GM12865 (cell line): ENCODE measurements at places on chromosomes 11 and 22.
A peak's percentile ranks its signal among the peaks of the same experiment; 100 is the strongest.

DNA sequence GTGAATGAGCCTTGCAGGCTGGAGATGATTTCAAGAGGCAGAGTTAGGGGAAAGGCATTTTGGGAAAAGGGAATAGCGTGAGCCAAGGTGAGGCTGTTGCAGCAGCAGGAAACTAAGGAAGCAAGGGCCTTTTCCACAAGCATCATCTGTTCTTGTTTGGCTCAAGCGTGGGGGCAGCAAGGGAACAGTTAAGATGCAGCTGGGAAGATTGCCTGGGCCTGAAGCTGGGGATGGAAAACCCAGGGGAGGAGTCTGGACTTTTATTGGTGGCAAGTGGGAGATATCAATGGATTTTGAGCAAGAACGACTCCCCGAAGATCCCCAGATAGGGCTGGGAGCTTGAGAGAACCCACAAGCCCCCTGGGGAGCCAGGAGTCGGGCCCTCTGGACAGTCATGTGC is 27.3 kb upstream of the PICK1 start:
- DNase-seq = no peak

GRCh38 chr11:110093407-110094297 is 460 bp downstream of the ZC3H12C start:
- DNase-seq = peak; percentile 62

GRCh38 chr11:33897761-33898375 is 6.0 kb upstream of the LMO2 start:
- DNase-seq = no peak

DNA sequence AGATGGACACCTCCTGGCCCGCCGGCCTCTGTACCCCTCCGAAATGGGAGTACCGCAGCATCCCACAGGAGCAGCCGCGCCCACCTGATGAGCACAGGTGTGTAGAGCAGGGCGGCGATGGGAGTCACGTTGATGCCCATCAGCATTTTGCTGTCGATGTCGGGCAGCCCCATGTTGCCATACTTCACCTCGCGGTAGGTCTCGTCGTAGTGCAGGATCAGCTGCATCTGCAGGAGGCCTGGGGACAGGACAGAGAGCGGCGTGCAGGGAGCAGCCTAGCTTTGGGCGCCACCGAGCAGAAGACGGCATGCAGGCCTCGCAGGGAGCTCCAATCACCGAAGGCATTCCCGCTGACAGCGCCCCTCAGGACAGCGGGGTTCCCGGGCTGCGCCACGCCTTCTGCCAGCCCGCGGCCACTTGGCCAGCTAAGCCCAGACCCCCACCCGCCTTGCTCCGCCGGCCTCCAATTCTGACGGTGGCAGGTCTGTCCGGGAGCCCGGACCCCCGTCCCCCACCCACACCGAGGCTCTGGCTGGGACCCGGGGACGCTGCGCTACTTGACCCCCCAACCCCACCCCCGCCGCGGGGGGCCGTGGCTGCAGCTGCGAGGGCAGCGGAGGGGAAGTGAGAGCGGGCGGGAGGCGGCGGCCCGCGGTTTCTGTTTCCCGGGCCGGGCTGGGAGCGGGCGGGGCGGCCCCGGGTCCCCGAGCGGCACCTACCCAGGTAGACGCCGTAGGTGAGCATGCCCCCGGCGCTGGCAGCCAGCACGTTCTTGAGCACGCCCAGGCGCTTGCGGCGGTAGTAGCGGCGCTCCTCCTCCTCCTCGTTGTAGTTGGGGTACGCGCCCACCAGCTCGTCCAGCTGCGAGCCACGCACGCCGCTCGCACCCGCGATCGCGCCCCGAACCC is 705 bp downstream of the UNC93B1 start:
- DNase-seq = peak; percentile 67

- DNase-seq = no peak
Observed at GRCh38 chr11:88105526-88105925, 69.7 kb downstream of the RAB38 start.

GRCh38 chr11:122105044-122105758 is 10.8 kb downstream of the BLID start:
- no peak for DNase-seq

DNA sequence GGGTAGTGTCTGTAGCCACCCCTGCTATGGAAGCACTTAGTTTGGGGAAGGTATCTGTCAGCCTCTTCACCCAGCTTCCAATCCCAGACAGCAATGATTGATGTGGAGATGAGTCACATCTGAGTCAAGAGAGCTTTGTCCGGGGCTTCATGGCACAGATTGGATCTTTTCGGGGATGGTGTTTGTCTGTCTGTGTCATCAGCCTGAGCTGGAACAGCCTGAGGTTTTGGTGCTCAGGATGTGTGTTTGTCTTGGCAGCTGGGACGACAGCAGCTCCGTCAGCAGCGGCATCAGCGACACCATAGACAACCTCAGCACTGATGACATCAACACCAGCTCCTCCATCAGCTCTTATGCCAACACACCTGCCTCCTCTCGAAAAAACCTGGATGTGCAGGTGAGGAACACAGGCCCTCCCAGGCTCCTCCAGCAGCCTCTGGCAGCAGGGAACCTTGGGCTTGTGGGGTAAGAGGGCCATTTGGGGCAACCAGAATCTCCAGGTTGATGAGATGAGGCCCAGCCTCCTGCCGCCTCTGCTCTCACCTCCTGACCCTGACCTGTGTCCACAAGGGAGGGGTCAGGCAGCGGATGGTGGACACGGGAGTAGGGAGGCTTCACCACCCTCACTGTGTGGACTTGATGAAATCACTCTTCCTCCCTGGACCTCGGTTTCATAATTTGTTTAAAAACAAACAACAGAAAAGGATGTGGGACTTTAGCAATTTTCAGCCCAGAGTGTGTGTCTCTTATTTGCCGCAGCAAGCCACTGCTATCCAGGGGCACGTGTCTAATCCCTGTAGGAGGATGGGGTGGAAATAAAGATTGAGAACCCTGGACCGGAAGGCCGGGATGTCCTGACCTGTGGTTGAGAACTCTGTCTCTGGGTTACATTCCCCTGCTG is 124.3 kb downstream of the DBX1 start:
- no peak for DNase-seq

DNA sequence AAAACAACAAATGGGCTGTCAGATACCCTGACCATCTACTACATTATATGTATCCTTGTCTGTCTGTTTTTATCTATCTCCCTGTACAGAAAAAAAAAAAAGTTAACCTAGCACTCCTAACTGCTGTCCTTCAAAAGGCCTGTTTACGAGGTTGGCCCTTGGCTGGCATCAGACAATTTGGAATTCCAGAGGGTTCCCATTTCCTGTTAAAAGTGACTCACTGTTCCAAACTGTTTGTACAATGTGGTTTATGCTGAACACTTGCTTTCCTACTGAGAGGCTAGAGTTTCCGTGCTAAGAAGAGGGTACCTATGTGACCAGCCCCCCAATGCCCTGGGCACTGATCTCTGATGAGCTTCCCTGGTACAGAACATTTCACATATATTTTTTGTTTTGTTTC is 65.9 kb upstream of the HMGXB4 start:
- DNase-seq = no peak

GRCh38 chr11:121328176-121328966 is 35.8 kb downstream of the SC5D start:
- peak; percentile 50 for DNase-seq

DNA sequence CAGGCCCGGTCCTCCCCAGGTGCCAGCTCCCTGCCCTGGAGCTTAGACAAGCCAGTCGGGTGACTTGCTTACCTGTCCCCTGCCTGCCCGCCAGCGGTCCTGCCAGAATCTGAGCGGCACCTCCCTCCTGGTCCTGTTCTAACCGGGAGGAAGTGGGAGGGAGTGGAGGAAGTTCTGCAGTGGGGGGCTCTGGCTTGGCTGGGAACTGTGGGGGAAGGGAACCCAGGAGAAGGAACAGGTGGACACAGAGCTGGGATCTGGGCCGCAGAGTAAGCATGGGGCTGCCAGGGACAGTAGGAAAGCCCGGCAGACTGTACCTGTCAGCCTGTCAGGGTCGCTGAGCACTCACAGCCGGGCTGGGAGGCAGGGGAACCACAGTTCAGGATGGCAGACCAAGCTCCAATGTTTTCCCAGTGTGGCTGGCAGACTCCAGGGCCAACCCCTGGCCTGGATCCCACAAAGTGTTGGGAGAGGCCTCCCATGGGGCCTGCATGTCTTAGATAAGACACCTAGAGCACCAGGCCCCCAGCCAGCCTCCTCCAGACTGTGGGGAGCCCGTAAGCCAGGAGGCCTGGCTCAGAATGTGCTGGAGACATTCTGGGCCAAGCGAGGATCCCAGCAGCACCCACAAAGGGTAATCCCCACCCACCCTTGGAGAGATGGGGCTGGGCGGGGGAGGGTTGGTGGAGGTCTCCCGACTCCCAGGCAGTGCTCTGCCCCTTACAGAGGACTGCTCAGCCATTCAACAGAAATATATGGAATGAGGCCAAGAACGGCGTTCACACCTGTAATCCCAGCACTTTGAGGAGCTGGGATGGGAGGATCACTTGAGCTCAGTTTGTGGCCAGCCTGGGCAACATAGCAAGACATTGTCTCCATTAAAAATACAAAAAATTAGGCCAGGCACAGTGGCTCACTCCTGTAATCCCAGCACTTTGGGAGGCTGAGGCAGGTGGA is 2.3 kb downstream of the CYB5R3 start:
- DNase-seq = no peak

GRCh38 chr22:20106205-20106848 is 9.6 kb upstream of the RANBP1 start:
- DNase-seq = no peak

DNA sequence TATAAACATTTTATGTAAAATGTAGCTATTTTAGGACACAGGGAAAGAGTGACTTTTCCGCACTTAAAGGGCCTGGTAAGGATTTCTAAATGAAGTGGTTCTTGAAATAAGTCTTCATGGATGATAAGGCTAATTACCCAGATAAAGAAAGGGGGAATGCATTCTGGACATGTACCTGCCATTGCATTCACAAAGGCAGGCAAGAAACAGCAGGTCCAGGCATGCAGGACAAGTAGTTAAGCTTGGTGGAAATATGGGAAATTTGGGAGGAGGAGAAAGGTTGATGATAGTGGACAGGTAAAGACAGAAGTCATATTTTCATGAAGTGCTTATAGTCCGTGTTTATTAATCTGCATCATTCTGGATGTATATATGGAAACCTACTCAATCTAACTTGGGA is 621.2 kb downstream of the NTM start:
- DNase-seq = no peak

DNA sequence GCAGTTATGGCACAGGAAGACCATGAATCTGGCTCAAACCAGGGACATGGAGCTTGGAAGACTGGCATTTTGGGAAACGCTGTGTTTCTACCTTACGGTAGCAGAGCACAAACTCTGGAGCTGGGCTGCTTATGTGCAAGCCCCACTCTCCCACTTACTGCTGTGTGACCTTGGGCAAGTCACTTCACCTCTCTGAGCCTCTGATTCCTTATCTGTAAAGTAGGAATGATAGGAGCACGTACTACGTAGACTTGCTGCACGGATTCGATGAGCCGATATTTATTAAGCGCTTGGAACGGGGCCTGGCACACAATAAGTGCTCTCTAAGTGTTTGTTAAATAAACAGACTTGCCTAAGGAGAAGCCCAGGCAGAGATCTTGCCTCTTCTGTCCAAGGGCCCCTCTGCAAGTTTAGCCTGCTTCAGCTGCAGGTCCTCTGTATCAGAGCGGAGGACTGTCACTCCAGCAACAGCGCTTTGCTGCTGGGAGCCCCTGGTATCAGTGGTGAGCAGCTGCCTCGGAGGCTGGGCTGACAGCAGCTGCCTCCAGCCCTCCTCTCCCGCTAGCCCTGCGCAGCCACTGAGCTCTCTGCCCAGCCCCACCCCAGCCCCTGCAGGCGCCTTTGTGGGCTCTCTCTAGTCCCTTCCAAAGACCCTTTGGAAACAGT is 96.9 kb upstream of the ANO1 start:
- DNase-seq = no peak

- no peak for DNase-seq
Observed at GRCh38 chr11:66847461-66848232, 4.4 kb downstream of the RCE1 start.

- no peak for DNase-seq
Observed at GRCh38 chr22:42623756-42624441, 9.2 kb upstream of the POLDIP3 start.

GRCh38 chr11:74023276-74023675 is 14.4 kb upstream of the UCP3 start:
- no peak for DNase-seq

GRCh38 chr11:41273908-41274307 is 185.5 kb downstream of the LRRC4C start:
- DNase-seq = no peak

DNA sequence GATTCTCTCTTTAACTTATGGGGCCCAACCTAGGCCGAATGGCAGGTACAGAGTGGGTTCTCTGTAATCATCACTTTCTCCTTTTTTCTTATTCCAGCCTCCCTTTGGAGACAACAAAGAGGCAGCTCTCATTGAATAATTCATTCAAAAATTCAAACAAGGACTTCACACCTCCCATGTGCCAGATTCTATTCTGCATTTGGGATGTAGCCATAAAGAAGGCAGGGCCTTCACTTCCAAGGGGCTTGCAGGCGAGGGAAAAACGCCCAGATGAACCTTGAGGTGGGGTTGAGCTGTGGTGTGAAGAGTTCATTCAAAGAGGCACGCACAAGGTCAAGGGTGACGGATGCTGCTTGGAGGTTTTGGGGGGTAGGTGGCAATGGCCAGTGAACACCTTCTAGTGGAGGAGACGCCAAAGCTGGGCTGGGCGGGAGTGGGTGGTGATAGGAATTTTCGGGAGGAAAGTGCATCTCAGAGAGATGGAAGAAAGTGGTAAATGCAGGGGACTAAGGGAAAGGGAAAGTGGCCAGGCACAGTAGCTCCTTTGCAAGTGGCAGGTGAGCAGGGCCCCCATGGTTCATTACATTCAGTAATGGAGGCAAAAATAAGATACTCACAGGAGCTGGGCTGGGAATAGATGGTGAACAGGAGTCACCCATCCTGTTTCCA is 499.6 kb downstream of the MIAT start:
- no peak for DNase-seq

DNA sequence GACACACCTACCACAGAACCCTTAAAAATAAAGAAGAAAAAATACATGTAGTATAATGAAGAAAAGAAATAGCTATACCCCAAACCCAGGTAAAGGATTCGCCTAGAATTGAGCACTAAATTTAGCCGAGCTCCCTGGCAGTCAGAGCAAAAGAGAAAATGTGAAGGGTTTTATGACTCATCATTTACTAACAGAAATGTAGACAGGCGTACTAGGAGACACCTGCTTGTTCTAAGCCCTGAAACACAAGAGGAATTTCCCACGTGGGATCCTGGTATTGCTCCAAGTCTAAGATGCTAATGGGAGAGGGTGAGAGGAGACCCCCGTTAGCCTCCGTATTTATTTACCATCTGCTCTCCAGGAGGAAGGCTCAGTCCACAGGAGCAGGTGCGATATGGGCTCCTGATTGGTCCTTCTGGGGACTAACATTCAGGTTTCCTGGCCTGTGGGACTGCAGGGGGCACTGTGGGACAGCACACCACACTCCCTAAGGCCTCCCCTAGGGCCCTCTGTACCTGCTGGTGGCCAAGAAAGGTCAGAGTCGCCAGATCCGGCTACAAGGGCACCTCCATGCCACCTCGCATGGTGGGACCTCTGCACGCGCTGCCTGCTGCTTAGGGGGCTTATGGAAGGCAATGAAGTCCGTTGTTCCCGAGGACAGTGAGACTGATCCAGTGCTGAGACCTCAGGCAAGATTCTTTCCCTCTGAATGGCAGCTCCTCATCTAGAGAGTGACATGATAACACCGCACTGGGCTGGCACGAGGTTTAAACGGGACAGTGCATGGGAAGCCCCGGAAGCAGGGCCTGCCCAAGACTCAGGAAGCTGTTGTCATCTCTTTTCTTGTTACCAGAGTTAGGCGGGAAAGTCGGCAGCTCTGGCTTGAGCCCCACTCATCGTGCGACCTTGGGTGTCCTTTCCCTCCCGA is 25.8 kb downstream of the KCNC1 start:
- peak; percentile 65 for DNase-seq

- DNase-seq = peak; percentile 45
Observed at GRCh38 chr11:134275534-134276395, at the start of gene GLB1L3. Gene GLB1L3, plus strand, starts transcription at chr11:134276379. Its CDS starts 362 bp downstream, at chr11:134276741.

- no peak for DNase-seq
Observed at GRCh38 chr11:457111-457760, 7.2 kb downstream of the PTDSS2 start.
